GM12878 (cell line): ENCODE measurements at places on chromosomes 2 and 18. TPM values are rescaled to one million over a fixed set of nuclear protein-coding genes. Genes with fewer than 3 reads are reported as not detected.

HOXD8 gene
- not detected in 2 replicates for total RNA-seq

BMP10 gene
- total RNA-seq: not detected in 2 replicates

DNA sequence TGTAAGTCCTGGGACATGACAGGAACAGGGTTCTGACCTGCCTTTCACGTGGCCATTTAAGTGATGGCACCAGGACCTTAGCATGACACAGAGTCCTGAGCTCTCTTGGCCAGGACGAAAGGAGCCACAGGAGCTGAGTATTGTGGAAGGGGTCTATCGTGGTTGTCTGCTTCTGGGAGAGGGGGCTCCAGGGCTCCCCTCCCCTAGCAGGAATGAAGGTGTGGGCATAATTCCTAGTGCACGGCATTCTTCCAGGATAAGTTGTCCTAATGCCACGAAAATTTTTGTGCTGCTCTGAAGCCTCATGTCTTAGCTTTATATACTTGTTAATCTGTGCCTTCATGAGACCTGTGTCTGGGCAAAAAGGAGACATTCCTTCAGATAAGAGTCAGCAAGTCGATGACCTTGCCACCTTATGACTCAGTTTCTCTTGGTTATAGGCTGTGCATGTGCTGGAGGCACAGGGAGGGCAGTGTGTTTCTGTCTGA lies 17.1 kb downstream of the GATA6 start:
- no peaks in the 10 kb centered on the region for H3K4me1 ChIP-seq
- no peak overlapping the region for H3K27ac ChIP-seq
- no peaks in the 10 kb centered on the region for H3K36me3 ChIP-seq
- H3K27me3 ChIP-seq: no peaks in the 10 kb centered on the region
- no peak overlapping the region for H3K4me3 ChIP-seq

- no peak for DNase-seq
- H3K4me3 ChIP-seq: no peak overlapping the region
- no peaks in the 10 kb centered on the region for H3K27me3 ChIP-seq
- no peak overlapping the region for H3K27ac ChIP-seq
- no peaks in the 10 kb centered on the region for H3K4me1 ChIP-seq
These were observed 243.6 kb upstream of the EPAS1 start for GRCh38 chr2:46053564-46053963.

GRCh38 chr2:139916822-139917221 lies 1136.6 kb upstream of the NXPH2 start:
- no peaks in the 10 kb centered on the region; the same call in 1 of the 2 replicates for H3K36me3 ChIP-seq
- H3K27ac ChIP-seq: no peak overlapping the region
- no peak overlapping the region for H3K4me3 ChIP-seq
- H3K27me3 ChIP-seq: no peaks in the 10 kb centered on the region
- no peaks in the 10 kb centered on the region for H3K4me1 ChIP-seq

DNA sequence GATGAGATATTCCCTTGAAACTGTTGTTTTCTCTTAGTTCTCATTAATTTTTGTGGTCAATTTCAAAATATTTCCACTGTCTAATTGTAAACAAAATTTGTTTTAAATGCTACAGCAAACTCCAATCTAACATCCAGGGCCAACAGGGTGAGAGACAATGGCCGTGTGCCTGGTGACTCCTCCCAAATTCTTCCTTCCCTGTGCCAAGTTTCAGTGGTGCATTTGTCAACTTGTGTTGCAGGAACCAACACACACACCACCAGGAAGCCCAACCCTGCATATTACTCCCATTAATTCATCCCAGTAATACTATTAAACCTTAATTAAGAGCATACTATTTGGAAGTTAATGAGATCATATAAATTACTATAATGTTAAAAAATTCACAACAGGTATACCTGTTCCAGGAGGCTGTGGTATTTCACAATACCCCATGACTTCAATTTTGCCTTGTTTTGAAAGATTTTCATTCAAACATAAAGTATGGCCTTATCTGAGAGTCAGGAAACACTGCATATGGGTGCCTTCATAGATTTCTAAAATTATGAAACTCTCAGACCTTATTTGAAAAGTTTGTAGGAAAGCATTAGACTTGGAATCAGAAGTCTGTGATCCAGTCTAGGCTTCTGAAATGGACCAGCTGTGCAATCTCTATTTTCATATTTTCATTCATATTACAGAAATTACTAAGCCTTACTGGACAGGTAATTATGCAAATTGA lies 1.1 kb downstream of the SERPINB2 start:
- H3K27ac ChIP-seq: no peak overlapping the region
- no peak overlapping the region for H3K4me3 ChIP-seq
- H3K4me1 ChIP-seq: no peaks in the 10 kb centered on the region
- H3K36me3 ChIP-seq: no peaks in the 10 kb centered on the region
- no peak for DNase-seq

DNA sequence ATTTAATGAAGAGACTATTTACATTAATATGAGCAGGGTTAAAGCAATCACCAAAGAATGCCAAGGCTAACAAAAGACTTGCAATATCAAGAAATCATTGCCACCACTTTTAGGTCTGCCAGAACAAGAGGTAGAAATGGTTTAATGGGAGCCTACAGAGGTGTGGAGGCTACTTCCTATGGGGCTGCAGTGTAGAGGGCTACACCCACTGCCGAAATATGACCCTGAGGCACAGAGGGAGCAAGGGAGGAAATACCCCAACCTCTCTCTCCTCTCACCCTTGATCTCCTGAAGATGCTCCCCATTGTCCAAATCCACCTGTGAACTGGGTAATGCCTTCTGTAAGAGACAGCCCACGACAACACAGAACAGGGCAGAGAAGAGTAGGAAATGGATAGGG lies 315.4 kb downstream of the SMAD2 start:
- no peaks in the 10 kb centered on the region for H3K4me1 ChIP-seq
- no peaks in the 10 kb centered on the region for H3K36me3 ChIP-seq
- no peaks in the 10 kb centered on the region for H3K27me3 ChIP-seq
- H3K4me3 ChIP-seq: no peak overlapping the region

DNA sequence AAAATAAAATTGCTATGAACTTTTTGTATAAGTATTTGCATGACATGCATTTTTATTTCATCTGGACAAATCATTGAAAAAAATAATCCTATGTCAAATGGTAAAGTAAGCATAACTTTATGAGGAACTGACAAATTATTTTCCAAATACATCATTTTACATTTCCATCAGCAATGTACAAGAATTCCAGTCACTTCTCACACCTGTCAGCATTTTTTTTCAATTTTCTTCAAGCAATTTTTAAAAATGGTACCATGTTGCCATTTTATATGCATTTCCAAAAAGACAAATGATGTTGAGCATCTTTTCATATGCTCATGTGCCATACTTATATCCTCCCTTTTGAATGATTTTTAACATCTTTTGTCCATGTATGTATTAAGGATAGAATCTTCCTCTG lies 961.7 kb upstream of the PIK3C3 start:
- no peaks in the 10 kb centered on the region for H3K27me3 ChIP-seq
- H3K4me1 ChIP-seq: no peaks in the 10 kb centered on the region
- H3K27ac ChIP-seq: no peak overlapping the region
- DNase-seq: no peak
- no peaks in the 10 kb centered on the region for H3K36me3 ChIP-seq

RNPEPL1 gene
- total RNA-seq: 49.5 and 53.5 TPM in 2 replicates

FBXO48 gene
- 0.85 and 1.1 TPM in 2 replicates for total RNA-seq

DNA sequence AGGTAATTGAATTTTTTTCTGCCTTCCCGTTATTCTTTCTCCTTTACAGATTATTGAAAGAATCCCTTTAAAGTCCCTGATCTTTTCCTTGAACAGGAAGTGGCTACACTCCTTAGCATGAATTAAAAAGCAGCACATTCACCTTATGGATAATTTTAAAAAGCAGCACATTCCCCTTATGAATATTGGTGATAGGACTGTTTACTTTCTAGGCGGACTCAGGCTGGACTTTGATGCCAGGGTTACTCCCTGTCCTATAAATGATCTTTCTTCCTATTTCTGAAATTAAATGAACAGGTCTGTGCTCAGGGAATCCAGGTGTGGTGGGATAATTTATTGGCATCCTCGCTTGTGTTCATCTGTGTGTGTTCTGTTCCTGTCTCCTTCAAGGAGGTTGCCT lies 226.0 kb downstream of the DCDC2C start:
- H3K36me3 ChIP-seq: no peaks in the 10 kb centered on the region
- H3K27me3 ChIP-seq: no peaks in the 10 kb centered on the region
- no peak overlapping the region for H3K4me3 ChIP-seq
- H3K4me1 ChIP-seq: no peaks in the 10 kb centered on the region
- no peak for DNase-seq
- no peak overlapping the region for H3K27ac ChIP-seq
